MCF 10A (cell line): ENCODE measurements at places on chromosomes 4 and X. TPM values are rescaled to one million over a fixed set of nuclear protein-coding genes. Genes with fewer than 3 reads are reported as not detected.

Gene CEP135
- total RNA-seq = 12.4 and 14.0 TPM in 2 replicates

Gene SLC10A3
- total RNA-seq = 17.9 and 21.2 TPM in 2 replicates

Gene MXD4
- total RNA-seq = 42.8 and 50.2 TPM in 2 replicates

Gene PNMA6F
- not detected in 2 replicates for total RNA-seq
